Activated T-cell treated with anti-CD3 and anti-CD28 coated beads, Interleukin-2, amount 50 U/mL, for 72 hours (primary cell): ENCODE measurements at places on chromosomes 2 and 18. TPM values are rescaled to one million over a fixed set of nuclear protein-coding genes. Genes with fewer than 3 reads are reported as not detected.

- no peak for DNase-seq
Observed at GRCh38 chr2:54956111-54956627, 94.1 kb downstream of the RTN4 start.

TLX2 gene
- total RNA-seq: 2.4 TPM

NT5DC4 gene
- not detected for total RNA-seq

GRCh38 chr2:226739545-226740030 is 60.0 kb downstream of the IRS1 start:
- no peak for DNase-seq

DNA sequence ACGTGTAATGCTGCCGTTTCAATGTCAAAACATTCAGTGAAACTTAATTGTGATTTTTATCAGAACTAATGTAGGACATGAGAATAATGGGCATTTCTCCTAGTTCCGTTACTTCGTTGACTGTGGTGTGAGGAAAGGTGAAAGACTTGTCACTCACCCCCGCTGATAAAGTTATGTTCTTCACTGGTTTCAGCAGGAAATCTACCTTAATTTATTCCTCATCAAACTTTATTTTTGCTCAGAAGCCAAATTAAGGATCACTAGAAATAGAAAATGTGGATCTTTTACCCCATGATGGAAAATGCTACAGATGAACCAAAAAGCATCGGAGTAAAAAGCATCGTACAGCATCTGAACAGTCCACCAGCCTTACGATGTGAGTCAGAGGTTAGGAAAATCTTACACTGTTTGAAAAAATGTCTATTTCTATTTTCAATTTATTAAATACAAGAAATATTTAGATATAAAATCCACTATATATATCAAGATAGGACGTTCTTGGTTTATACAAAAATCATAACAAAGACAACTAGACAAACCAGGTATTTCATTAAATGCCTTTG is 1.0 kb upstream of the ROCK1 start:
- no peak for DNase-seq

MYO1B gene
- total RNA-seq: 24.4 TPM

DNA sequence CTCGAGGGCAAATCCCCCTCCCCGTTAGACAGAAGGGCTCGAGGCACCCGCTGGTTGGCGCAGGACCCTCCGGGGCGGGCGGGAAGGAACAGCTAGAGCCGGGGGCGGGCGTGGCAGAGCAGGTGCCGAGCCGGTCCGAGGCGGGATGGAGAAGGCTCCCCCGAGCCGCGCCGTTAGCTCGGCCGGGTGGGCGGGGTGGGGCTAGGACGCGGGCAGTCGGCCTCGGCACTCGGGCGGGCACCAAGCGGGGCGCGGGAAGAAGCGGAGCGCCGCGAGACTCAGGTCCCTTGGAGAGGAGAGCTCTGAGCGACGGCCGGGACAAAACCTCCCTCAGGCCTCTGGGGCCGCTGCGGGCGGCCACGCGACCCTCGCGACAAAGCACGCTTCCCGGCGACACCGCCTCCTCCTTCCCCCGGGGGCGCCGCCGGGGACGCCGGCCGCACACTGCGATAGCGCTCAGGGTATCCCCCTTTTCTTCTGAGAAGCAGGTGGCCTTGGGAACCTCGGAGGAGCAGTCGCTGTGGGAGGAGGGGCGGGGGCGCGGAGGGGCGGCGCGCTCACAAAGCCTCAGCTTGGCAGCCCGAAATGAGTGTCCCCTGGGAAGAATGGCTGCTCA is 721 bp downstream of the FHOD3 start:
- DNase-seq: peak; percentile 6

C2orf80 gene
- not detected for total RNA-seq

DNA sequence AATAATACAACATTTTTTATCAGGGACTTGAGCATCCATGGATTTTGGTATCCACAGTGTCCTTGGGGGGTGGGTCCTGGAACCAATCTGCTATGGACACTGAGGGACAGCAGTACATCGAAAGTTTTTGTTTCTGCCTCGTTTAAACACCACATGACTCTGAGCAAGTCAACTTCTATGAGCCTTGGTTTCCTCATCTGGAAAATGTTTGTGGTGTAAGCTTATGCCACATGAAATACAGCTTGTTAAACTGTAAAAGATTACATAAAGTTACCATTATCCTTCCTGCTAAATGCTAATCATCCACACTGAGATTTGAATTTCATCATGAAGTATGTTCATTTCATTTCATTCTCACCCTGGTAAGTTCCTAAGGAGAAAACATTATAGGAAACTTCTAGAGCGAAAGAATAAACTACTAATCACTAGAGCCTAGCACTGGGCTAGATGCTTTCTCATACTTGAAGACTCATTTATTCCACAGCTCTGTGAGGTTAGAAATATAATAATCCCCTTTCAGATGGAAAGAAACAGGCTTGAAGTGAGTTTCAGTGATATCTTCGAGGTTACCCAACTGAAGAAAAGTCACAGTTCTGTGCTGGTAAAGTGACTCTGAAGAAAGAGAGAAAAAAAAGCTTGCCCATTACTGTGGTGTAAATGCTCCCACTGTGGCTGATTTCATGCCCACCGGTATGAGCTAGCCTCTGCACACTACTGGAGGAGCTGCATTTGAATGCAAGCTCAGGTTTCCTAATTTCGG is 29.2 kb downstream of the MCFD2 start:
- DNase-seq: peak; percentile 3

DNA sequence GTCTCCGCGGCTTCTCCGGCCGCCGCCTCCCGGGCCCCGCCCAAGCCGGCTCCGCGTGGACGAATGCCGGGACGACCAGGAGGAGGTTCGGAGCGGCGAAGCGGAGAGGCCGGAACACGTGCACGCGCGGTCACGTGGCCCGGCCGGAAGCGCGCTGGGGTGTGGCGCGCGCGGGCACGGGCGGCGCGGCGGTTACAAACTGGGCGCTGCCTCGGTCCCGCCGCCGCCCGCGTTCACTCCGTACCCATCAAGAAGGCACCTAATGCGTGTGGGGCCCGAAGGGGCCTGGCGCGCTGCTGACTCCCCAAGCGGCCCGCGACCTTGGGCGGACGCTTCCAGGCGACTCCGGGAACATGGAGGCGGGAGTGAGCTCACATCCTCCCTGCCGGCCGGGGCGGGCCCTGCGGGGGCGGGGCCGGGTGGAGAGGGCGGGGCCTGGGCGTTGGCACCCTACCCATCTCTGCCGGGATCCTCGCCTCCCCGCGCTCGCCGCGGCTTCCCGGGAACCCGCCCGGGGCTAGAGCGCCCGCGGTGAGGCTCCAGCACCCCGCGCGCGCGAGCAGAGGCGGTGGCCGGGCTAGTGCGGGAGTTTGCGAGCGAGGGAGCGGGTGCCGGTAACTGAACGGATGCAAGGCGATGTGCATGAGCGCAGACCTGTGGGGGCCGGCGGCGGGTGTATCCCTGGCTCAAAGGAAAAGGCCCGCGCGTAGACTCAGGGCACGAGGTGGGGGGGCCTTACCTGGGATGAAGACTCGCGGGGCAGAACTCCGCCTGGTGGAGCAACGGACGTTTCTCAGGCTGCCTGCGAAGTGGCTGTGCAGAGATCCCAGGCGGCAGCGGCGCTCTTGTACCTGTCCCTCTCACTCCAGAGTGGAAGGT is at the start of gene TMEM185B:
TMEM185B (minus strand) TSS at position 367 of the 879 bp plus-strand sequence. CDS start 424 bp downstream, outside the sequence.
- DNase-seq: peak; percentile 93

SCN7A gene
- total RNA-seq: not detected

- no peak for DNase-seq
Observed at GRCh38 chr2:59080451-59081181, 839.5 kb upstream of the FANCL start.

GRCh38 chr18:46196627-46197243 is 92.5 kb downstream of the HAUS1 start:
- DNase-seq: no peak

CNDP1 gene
- not detected for total RNA-seq

GRCh38 chr2:223633656-223634055 is 31.5 kb upstream of the SCG2 start:
- no peak for DNase-seq

SFT2D3 gene
- total RNA-seq: 4.7 TPM

DNA sequence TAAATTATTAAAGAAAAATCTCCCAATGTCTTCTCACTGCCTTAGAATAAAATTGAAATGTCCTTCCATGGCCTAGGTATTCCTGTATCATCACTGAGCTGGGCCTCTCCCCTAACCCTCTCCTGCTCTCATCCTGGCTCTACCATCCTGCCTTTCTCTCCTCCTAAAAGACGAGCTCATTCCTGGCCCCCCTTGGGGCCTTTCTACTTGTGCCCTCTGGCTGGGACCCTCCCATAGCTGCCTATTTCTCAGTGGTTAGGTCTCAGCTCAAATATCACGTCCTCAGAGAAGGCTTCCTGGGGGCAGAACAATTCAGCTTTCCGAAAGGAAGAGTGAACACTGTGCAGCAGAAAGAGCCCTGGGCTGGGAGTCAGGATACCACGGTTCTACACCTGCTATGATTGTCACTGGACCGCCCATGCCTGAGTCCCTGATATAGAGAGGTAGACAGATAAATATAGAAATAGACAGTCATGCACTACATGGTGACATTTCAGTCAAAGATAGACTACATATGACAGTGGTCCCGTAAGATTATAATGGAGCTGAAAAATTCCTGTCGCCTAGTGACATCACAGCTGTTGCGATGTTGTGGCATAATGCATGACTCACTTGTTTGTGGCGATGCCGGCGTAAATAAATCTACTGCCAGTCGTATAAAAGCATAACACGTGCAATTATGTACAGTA is 9.4 kb downstream of the DNPEP start:
- DNase-seq: no peak

GRCh38 chr2:39837856-39838453 is 58.9 kb upstream of the THUMPD2 start:
- no peak for DNase-seq

KIF1A gene
- total RNA-seq: 30.1 TPM

DNA sequence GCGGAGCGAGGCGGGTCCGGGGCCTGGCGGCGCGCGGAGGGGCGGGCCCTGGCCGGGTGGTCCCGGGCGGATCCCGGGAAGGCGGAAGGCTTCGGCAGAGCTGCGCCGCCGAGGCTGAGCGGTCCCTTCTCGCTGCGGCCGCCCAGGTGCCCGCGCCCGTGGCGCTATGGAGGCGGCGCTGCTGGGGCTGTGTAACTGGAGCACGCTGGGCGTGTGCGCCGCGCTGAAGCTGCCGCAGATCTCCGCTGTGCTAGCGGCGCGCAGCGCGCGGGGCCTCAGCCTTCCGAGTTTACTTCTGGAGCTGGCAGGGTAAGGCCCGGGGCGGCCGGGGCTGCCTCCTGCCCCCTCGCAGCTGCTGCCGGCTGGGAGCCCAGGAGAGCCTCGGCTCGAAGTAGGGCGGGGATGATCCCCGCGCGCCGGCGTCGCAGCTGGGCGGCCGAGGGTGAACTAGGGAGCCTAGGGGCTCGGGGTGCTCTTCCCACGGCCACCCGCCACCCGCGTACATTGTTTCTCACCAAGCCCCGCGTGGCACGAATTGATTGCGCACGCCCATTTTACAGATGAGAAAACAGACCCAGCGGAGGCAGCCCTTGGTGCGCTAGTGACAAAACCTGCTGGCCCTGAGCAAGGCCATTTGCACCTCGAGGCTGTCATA is at the start of gene SLC66A3:
SLC66A3 (plus strand) TSS at position 87 of the 655 bp plus-strand sequence; CDS start at position 167, 80 bp downstream.
- peak; percentile 81 for DNase-seq

DNA sequence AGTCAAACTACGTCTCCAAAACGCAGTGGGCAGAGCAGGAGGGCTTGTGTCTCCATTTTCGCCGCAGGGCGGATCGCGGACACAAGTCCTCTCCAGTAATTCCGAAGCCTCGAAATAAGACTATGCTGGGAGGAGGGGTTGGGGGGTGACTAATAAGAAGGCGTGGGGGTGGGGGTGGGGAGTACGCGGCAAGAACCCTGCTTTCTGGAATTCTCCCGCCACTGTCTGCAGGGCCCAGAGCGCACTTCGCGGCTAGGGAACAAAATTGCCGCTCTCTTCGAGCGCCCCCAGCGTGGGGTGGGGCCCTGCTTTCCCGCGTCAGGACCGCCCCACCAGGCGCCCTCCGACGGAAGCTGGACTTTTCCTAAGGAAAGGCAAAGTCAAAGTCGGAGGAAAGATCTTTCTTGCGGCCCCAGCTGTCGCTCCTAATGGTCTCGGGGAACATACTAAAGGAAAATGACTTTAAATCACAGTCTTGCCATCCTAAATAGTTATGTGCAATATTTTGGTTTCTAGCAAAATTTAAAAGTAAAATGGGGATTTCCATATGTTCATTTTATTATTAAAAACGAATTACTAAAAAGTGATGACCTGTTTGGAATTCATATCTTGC is 11.9 kb downstream of the NR4A2 start:
- DNase-seq: peak; percentile 23

- DNase-seq: no peak
Observed at GRCh38 chr2:165529130-165529529, 59.6 kb downstream of the CSRNP3 start.

DNA sequence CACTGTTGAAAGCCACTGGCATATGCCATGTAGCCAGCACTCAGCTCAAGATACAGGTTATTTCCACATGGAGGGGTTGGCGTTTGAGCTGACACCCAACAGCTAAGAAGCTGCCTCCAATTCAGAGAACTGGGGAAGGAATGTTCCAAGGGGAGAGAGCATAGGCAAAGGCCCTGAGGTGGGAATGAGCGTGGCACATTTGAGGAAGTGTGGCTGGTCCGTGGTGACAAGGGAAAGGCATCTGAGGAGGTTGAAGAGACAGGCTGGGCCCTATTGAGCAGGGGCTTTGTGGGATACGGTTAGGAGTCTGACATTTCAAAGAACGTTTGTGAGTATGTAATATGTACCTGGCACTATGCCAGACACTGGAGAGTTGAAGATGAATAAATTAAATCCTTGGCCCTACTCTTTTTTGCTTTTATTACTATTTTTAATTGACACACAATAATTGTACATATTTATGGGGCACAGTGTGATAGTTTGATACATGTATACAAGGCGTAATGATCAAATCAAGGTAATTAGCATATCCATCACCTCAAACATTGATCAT is 27.6 kb upstream of the TMBIM1 start:
- no peak for DNase-seq

- DNase-seq: no peak
Observed at GRCh38 chr18:74486119-74486849, 9.9 kb upstream of the CNDP2 start.

GRCh38 chr18:49487711-49488310 is 777 bp upstream of the C18orf32 start:
- peak; percentile 6 for DNase-seq

- DNase-seq: no peak
Observed at GRCh38 chr2:240226672-240227537, 86.4 kb upstream of the OTOS start.

DNA sequence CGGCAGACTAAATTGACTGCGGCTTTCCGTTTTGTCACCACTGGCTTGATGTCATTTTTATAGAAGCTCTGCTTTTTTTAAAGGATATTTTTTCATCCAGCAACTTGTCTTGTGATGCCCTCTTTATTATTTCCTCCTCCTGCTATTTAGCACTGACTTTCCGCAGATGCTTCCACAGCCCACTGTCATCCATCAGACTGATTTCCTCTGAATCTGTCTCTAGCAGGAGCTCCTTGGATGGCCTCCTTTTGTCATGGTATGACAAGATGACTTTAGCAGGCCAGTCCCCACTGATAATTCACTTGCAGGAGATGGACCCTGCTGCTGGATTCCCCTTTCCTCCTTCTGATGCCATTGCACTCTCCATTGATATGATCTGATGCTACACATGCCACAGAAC is 454.6 kb downstream of the TSN start:
- DNase-seq: no peak
